ENCODE measurements at places on chromosomes 7 and 10.

GRCh38 chr10:70512149-70512639 is 33.6 kb downstream of the PALD1 start:
- no peak for DNase-seq
- peaks cover 2% of the 10 kb centered on the region for H3K36me3 ChIP-seq
- peaks cover 31% of the 10 kb centered on the region for H3K27me3 ChIP-seq
- H3K27ac ChIP-seq, result no peak overlapping the region
- no peaks in the 10 kb centered on the region for H3K4me1 ChIP-seq

DNA sequence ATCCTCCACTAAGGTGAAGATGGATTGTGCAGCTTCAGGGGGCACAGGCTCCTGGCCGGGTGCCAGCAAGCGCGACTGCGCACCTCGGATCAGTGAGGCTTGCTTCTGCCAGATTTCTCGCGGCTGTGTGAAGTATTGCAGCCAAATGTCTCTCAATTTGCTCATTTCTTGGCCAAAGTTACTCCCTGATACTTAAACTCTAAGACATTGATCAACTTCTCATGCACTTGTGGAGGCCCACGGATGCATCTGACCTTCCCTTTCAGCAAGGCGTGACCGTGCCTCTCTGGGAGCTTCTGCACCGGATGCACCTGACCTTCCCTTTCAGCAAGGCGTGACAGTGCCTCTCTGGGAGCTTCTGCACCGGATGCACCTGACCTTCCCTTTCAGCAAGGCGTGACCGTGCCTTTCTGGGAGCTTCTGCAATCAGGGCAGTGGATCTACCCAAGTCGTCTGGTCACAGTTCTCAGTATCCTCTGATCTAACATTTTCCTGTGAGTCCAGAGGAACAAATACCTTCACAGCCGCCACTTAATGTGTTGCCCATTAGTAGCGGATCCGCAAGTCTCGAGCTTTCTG is 248.3 kb downstream of the ADARB2 start:
- H3K4me1 ChIP-seq, result no peaks in the 10 kb centered on the region
- H3K36me3 ChIP-seq, result no peaks in the 10 kb centered on the region
- H3K27me3 ChIP-seq, result peaks cover 8% of the 10 kb centered on the region
- no peak for DNase-seq
- no peak overlapping the region for H3K4me3 ChIP-seq

DNA sequence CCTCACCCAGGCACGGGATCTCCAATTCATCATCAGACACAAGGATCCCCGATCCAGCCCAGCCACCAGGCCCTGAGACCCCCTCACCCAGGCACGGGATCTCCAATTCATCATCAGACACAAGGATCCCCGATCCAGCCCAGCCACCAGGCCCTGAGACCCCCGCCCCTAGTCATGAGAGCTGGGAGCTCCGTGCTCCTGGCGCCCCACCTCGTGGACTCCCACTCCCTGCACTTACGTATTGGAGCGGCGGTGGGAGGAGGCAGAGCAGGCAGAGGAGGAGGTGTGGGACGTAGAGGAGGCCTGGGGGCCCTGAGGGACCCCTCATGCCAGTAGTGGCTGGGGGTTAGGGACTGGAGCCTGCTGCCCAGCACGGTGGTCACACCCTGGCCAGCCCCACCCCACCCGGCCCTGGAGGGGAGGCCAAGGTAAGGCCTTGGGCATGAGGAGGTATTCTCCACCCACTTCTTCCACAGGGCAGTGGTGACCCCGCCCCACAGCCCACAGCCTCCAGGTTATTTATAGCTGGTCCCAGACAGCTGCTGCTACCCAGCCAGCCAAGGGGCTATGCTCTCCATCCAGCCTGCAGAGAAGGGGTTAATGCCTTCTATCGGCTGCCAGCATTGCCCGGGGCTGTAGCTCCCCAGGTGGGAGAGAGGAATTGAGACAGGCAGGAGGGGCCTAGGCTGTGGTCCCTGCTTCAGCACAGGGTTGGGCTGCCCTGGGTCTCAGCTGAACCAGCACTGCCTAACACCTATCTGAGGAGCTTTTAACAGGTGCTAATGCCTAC is 17.6 kb upstream of the CRHR2 start:
- H3K27me3 ChIP-seq, result no peaks in the 10 kb centered on the region
- no peak for DNase-seq
- peaks cover 14% of the 10 kb centered on the region for H3K4me1 ChIP-seq

DNA sequence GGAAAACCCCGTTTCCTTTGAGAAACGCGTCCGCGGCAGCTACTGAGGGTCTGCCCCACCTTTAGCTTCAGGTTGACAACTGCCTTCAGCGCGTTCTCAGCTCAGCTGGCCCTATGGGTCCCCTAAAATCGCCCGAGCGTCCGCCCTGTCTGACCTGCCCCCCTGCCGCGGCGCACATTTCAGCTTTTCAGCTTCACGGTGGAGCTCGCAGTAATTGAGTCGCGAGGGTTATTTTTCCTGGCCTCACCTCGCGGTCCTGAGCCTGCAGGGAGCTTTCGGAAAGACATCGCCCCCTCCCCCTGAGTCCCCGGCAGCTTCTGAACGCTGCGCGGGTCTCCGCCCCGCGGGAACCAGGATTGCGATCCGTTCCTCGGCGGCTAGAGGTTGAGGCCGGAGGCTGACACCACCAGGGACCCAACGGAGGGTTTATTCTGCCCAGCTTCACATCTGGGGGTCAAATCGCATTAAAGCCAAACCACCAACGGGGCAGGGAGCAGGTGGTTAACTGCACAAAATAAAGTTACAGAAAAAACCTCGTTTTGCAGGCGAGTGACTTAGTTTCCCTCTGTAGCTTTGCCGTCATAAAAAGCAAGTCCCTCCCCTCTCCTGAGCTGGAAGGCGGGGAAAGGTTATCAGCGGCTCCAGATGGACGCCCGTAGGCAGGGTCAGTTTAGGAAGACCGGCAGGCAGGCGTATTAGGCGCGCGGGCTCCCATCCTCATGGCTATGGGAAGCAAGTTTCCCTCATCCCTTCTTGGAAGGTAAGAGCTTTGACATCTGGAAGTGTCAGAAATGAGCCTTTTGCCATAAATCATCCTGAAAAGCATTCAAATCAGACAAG is 11.0 kb downstream of the TWIST1 start:
- H3K4me1 ChIP-seq, result peaks cover 6% of the 10 kb centered on the region
- no peaks in the 10 kb centered on the region for H3K36me3 ChIP-seq
- H3K4me3 ChIP-seq, result no peak overlapping the region
- H3K27me3 ChIP-seq, result peaks cover 40% of the 10 kb centered on the region
- no peak overlapping the region for H3K27ac ChIP-seq
- no peak for DNase-seq

GRCh38 chr10:126080879-126081411 is 184.6 kb downstream of the FANK1 start:
- no peaks in the 10 kb centered on the region for H3K36me3 ChIP-seq
- no peaks in the 10 kb centered on the region for H3K4me1 ChIP-seq
- H3K4me3 ChIP-seq, result no peak overlapping the region
- H3K27me3 ChIP-seq, result no peaks in the 10 kb centered on the region
- no peak overlapping the region for H3K27ac ChIP-seq

- DNase-seq, result no peak
- no peaks in the 10 kb centered on the region for H3K27me3 ChIP-seq
- H3K4me3 ChIP-seq, result no peak overlapping the region
- no peaks in the 10 kb centered on the region for H3K36me3 ChIP-seq
- H3K4me1 ChIP-seq, result no peaks in the 10 kb centered on the region
These were observed 26.5 kb downstream of the PDE1C start for GRCh38 chr7:32043688-32044087.

GRCh38 chr10:125823663-125824251 is 411 bp downstream of the BCCIP start:
- peaks cover 21% of the 10 kb centered on the region for H3K36me3 ChIP-seq
- no peaks in the 10 kb centered on the region for H3K27me3 ChIP-seq
- peaks cover 30% of the 10 kb centered on the region for H3K4me1 ChIP-seq
- peak overlapping the region; percentile 94 for H3K4me3 ChIP-seq
- no peak for DNase-seq

DNA sequence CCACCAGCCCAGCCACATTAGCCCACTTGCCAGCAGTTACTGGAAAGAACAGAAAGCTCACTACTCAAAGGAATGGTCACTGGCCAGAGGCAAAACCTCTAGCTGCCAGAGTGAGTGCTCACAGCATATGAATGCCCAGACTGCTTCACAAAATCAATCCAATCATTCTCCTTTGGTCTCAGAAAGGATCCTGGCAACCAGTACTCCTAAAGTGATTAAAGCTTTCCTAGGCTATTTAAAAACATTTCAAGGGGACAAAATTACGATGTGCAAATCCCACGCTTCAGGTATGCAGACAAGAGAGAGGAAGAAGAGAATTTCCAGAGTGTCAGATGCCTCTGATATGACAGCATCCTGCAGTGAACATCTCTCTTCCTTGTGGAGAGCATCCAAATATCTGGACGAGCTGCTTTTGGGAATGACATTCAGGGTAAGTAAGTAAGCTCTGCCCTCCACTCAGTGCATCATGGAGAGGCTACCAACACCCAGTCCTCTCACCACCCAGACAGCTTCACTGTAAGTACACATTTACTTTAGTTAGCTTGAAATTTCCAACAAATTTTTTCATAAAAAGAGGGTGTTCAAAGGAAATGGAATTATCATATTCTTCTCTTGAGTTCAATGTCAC is 25.1 kb downstream of the ICA1 start:
- H3K4me3 ChIP-seq, result no peak overlapping the region
- DNase-seq, result no peak
- peaks cover 10% of the 10 kb centered on the region for H3K27me3 ChIP-seq
- H3K27ac ChIP-seq, result no peak overlapping the region
- H3K36me3 ChIP-seq, result no peaks in the 10 kb centered on the region

- H3K4me3 ChIP-seq, result no peak overlapping the region
- no peaks in the 10 kb centered on the region for H3K4me1 ChIP-seq
- no peak for DNase-seq
- H3K27ac ChIP-seq, result no peak overlapping the region
- H3K27me3 ChIP-seq, result no peaks in the 10 kb centered on the region
These were observed 31.6 kb downstream of the PSAP start for GRCh38 chr10:71819441-71819861.

GRCh38 chr10:30691639-30692015 is 62.1 kb upstream of the LYZL2 start:
- H3K4me1 ChIP-seq, result peaks cover 15% of the 10 kb centered on the region
- H3K36me3 ChIP-seq, result no peaks in the 10 kb centered on the region
- no peak for DNase-seq
- H3K27me3 ChIP-seq, result peaks cover 3% of the 10 kb centered on the region

- H3K27ac ChIP-seq, result no peak overlapping the region
- no peak for DNase-seq
- H3K36me3 ChIP-seq, result no peaks in the 10 kb centered on the region
- H3K4me3 ChIP-seq, result no peak overlapping the region
- H3K4me1 ChIP-seq, result no peaks in the 10 kb centered on the region
These were observed 1402.5 kb upstream of the CELF2 start for GRCh38 chr10:9615189-9615588.

DNA sequence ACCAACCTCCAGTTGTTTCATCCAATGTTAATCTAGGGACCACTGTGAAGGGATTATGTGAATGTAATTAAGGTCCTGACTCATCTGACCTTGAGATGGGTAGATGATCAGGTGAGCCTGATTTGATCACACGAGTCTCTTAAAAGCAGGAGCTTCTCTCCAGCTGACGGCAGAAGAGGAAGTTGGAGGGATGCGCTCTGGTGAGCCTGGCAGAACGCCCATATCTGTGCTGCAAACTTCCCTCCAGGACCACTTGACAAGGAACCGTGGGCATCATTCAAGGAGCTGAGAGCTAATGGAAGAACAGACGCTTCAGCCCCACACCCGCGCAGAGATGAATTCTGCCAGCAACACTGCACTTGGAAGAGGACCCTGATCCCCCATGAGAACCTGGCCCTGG is 642.4 kb downstream of the TNS3 start:
- no peak overlapping the region for H3K4me3 ChIP-seq
- H3K4me1 ChIP-seq, result no peaks in the 10 kb centered on the region
- H3K36me3 ChIP-seq, result no peaks in the 10 kb centered on the region
- no peak overlapping the region for H3K27ac ChIP-seq
- no peak for DNase-seq

DNA sequence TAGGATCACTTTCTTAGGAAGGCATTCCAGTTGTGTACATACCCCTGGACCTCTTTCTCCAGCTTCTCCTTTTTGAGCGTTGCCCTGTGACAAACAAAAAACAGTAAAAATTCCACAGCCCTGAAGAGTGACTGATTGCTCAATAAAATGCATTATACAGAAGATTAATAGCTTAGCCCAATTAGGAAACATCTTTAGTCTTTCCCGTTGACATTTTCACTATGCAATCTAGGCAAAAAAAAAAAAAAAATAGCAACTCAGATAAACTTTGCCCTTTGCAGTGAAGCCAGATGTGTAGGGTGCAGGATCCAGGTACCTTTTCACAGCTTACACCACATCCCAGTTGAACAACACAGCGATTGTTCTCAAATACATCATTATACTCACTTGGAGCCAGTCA is 17.9 kb downstream of the COL28A1 start:
- H3K4me3 ChIP-seq, result no peak overlapping the region
- H3K27me3 ChIP-seq, result no peaks in the 10 kb centered on the region
- no peaks in the 10 kb centered on the region for H3K36me3 ChIP-seq

GRCh38 chr7:92932450-92932849 is 96.1 kb upstream of the CDK6 start:
- H3K27me3 ChIP-seq, result peaks cover 2% of the 10 kb centered on the region
- H3K36me3 ChIP-seq, result no peaks in the 10 kb centered on the region
- no peaks in the 10 kb centered on the region for H3K4me1 ChIP-seq
- no peak for DNase-seq
- H3K27ac ChIP-seq, result no peak overlapping the region
- H3K4me3 ChIP-seq, result no peak overlapping the region

DNA sequence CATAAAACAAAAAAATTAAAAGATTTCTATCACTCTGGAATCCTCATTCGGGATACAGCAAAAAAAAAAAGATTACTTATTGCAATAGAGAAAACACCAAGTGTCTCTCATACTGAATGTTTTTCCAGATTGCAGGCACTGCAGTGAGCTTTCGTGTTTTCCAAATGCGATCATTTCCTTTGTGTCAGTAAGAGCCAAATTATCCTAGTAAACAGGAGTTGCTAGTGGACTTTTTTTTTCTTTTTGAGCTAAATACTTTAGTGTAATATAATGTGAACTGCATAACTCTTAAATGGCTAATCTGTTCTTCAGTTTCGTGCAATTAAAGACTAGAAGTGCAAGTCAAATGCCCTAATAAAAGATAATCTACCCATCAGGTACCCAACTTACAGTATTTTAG is 44.4 kb upstream of the TOMM7 start:
- H3K27ac ChIP-seq, result no peak overlapping the region
- no peaks in the 10 kb centered on the region for H3K4me1 ChIP-seq
- no peak for DNase-seq
- no peaks in the 10 kb centered on the region for H3K36me3 ChIP-seq

- peaks cover 4% of the 10 kb centered on the region for H3K27me3 ChIP-seq
- H3K4me3 ChIP-seq, result no peak overlapping the region
- no peaks in the 10 kb centered on the region for H3K4me1 ChIP-seq
- no peak overlapping the region for H3K27ac ChIP-seq
- DNase-seq, result no peak
These were observed 27.0 kb upstream of the HIBADH start for GRCh38 chr7:27689591-27690164.

GRCh38 chr10:112115781-112116385 is 67.7 kb downstream of the GPAM start:
- peak; percentile 34 for DNase-seq
- H3K4me1 ChIP-seq, result no peaks in the 10 kb centered on the region
- no peak overlapping the region for H3K27ac ChIP-seq

GRCh38 chr7:155618708-155619633 is 25.5 kb upstream of the RBM33 start:
- no peak for DNase-seq
- no peak overlapping the region for H3K27ac ChIP-seq
- H3K27me3 ChIP-seq, result no peaks in the 10 kb centered on the region
- H3K36me3 ChIP-seq, result no peaks in the 10 kb centered on the region
